ENCODE measurements at places on chromosomes 12 and 14. TPM values are rescaled to one million over a fixed set of nuclear protein-coding genes. Genes with fewer than 3 reads are reported as not detected.

The ENDOU gene
- 12.6 TPM for total RNA-seq

The ZNF385A gene
- 113 TPM for total RNA-seq

DNA sequence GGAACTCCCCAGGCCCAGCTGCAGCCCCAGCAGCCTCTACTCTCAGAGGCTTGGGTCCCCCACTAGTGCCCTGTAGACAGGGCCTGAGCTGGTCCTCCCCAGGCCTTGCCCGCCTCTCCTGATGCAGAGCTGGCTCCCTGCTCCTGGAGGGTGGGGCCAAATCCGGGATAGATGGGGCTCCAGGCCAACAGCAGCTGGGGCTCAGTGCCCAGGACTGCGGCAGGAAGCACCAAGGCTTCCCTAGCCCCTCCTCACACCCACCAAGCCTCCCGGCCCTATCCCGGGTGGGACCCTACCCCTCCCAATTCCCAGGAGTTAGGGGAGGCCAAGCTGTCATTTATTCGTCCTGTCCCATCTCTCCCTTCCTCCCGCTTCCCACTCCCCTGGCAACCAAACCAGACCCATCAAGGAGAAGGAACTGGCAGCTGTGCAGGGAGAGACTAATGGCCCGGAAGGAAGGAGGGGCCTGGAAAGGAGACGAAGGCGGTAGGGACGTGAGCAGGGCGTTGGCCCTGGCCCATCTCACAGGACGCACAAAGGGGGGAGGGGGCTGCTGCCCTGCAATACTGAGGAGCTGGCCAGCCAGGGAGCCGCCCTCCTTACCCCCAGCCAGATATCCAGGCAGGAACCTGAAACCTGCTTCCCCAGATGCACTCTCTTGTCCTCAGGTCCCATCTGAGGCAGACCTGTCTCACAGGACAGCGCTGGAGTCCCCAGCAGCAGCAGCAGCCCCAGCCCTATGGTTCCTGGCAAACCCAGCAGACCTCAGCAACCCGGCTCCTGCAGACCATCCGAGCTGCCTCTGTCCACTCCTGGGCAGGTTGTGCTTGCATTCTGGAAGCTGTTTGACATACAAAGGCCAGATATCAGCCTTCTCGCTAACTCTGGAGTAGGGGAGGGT, 1.6 kb upstream of the PRPH start:
- DNase-seq = no peak

GRCh38 chr12:131835616-131836171, 7.5 kb downstream of the MMP17 start:
- DNase-seq = no peak

DNA sequence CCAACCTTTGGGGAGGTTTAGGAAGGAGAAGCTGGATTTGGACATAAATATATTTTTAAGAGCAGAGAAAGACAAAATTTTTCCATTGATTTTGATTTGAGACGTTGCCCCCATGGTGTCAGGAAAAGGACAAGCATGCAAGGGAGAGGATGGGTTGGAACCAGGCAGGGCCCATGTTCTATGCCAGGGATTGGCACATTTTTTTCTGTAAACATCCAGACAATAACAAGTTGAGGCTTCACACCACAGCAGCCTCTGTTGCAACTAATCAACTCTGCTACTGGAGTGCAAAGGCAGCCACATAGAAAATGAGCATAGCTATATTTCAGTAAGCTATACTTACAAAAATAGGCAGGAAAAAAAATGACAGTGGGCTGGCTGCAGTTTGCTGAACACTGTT, 44.7 kb downstream of the NR1H4 start:
- DNase-seq = no peak

The PHC1 gene
- 12.4 TPM for total RNA-seq

The VSIG10 gene
- total RNA-seq = 17.1 TPM

GRCh38 chr14:75246546-75247285, 31.9 kb upstream of the FOS start:
- DNase-seq = no peak

DNA sequence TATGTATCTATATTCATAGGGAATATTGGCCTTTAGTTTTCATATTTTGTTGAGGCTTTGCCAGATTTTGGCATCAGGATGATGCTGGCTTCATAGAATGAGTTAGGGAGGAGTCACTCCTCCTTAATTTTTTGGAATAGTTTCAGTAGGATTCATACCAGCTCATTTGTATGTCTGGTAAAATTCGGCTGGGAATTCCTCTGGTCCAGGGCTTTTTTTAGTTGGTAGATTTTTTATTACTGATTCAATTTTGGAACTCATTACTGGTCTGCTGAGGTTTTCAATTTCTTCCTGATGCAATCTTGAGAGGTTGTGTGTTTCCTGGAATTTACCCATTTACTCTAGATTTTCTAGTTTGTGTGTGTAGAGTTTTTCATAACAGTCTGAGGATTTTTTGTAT, 175.2 kb downstream of the EPS8 start:
- DNase-seq = no peak

DNA sequence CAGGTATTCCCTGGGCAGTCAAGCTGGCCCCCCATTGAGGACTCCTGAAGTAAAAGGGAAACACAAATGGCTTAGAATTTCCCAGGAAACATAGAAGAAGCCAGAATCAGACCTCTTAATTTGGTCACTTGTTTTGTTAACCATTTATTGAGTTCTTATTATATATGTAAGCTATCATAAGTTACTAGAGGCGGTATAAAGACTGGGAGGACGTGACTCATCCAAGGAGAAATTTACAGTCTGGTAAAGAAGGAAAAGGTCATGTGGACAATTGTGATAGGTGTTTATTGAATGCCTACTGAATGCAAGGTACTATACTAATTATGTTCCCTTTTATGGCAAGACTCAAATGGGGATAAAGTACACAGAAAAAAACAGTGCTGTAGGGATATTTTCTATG, 146.7 kb downstream of the DYRK2 start:
- no peak for DNase-seq

The ABCC9 gene
- 4.8 TPM for total RNA-seq

The IFI27 gene
- 133 TPM for total RNA-seq

The RNF212B gene
- total RNA-seq = not detected

GRCh38 chr14:91997492-91997891, 42.4 kb downstream of the TRIP11 start:
- no peak for DNase-seq

DNA sequence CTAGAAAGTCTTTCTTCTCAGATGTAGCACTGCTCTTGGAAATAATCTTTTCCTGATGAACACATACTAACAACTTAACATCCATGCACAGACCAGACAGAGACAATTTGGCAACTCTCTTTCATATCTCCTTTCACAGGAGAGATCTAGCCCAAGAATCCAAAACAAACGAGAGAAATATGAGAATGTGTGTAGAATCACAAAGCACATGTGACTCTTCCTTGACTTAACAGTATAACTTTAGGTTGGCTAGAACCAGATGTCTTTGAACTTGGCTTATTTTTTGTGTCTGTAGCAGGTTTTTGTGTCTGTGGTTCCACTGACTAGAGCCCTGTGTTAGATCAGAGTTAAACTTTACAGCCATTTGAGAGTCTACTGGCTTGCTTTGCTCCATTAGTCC, 114.2 kb downstream of the STXBP6 start:
- no peak for DNase-seq

The CCDC184 gene
- 0.22 TPM for total RNA-seq

DNA sequence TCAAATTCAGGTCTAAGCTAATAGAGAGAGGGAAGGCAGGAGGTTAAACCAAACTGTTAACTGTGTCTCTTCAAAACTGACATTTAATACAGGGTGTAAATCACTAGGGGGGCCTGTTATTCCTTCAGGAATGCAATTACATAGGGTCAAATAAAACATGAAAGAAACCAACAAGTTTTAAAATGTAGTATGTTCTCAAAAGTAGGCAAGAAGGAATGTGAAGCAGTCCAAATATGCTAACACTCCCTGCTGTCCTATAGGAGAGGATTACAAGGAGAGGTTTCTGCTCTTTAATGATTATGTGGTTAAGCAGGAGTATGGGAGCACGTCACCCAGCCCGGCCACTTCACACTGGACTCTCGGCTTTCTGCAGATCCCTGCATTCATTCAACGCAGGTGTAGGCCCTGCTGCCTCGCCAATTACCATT, 42.5 kb upstream of the BMP4 start:
- no peak for DNase-seq

DNA sequence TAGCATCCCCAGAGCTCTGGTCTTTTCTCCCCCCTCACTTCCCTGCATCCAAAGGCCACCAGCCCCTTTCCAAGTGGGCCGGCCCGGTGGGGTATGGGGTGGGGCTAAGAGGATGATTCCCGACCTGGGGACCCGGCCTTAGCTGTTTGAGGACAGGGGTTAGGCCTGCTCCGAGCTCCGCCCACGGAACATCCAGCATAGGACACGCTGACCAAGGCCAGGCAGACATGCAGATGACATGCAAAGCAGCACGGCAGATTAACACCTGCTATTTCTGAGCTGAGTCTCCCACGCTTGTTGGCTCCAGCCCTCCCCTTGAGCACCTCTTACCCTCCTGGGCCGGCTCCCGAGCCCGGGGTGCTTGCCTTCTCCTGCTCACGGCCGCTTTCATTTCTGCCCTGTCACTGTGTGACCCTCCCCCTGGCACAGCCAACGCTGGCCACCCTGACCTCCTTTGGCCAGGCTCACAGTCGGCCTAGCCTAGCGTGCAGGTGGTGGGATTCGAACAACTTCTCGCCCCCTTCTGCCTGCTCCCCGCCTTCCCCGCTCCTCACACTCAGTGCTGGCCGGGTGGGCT, 40.2 kb downstream of the TEAD4 start:
- DNase-seq = no peak

- DNase-seq = no peak
Observed at GRCh38 chr12:60752589-60752988, 1156.8 kb downstream of the SLC16A7 start.

The HELB gene
- total RNA-seq = 4.3 TPM

The KDM2B gene
- total RNA-seq = 72.1 TPM

The PGF gene
- total RNA-seq = 9.8 TPM

Data from lower leg skin (tissue), 4 donors.